WTC11 (cell line): ENCODE measurements at places on chromosomes 11 and 22.

DNA sequence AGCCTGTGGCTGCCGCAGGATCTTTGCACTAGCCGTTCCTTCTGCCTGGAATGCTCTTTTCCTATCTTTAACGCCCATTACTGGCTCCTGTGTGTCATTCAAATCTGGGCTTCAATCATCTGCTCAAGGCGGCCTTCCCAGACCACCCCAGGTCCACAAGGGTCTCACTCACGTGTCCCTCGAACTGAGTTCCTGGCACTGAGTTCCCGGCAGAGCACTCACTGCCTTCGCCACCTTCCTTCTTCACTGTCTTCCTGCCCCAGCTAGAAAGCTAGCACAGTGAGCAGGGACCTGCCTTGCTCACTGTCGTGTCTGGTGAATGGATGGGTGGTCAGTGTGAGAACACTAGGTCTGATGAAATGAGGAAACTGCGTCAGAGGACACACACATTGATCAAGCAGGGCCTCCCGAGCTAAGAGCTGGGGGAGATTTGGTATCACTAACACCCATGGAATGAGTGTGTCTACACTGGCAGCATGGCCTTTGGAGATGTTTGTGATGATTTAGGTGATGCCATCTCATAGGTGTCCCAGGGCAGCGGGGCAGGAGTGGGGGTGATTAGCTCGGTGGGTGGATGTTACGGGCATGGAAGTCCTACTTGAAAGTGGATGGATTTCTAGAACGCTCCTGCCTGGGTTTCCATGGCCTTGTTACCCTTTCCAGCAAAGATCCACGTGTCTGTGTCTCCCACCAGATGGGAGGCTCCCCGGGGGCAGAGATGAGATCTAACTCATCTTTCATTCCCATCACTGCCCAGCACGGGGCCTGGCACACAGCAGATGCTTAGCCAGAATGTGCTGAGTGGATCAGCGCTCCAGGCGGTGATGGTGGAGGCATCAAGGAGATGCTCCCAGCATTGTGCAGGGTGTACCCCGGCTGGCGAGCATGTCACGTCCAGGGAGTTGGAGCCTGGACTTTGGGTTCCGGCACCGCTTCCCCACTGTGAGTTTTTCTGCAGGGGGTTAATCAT, 64.5 kb downstream of the SHISAL1 start:
- no peaks in the 10 kb centered on the region for H3K27me3 ChIP-seq
- peaks cover 26% of the 10 kb centered on the region for H3K36me3 ChIP-seq
- H3K4me1 ChIP-seq: no peaks in the 10 kb centered on the region
- no peak for DNase-seq
- H3K4me3 ChIP-seq: no peak overlapping the region

GRCh38 chr11:114050258-114050927, 9.1 kb upstream of the ZBTB16 start:
- peaks cover 12% of the 10 kb centered on the region for H3K27me3 ChIP-seq
- peaks cover 19% of the 10 kb centered on the region for H3K4me1 ChIP-seq
- no peak overlapping the region for H3K4me3 ChIP-seq
- H3K36me3 ChIP-seq: no peaks in the 10 kb centered on the region
- DNase-seq: no peak

DNA sequence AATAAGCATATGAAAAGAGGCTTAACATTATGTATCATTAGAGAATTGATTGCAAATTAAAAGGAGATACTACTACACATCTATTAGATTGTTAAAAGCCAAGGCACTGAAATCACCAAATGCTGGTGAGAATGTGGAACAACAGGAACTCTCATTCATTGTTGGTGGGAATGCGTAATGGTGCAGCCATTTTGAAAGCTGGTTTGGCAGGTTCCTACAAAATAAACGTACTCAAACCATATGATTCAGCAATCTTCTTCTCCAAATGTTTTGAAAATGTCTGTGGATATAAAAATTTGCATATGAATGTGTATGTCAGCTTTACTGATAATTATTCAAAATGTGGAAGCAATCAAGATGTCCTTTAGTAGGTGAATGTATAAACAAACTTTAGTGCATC, 176.4 kb upstream of the PLET1 start:
- no peak overlapping the region for H3K27ac ChIP-seq
- H3K4me1 ChIP-seq: peaks cover 17% of the 10 kb centered on the region
- DNase-seq: no peak
- H3K36me3 ChIP-seq: peaks cover 17% of the 10 kb centered on the region
- H3K27me3 ChIP-seq: peaks cover 4% of the 10 kb centered on the region

- peaks cover 12% of the 10 kb centered on the region for H3K27me3 ChIP-seq
- DNase-seq: no peak
- peaks cover 10% of the 10 kb centered on the region for H3K36me3 ChIP-seq
- no peak overlapping the region for H3K27ac ChIP-seq
- H3K4me3 ChIP-seq: no peak overlapping the region
- peaks cover 71% of the 10 kb centered on the region for H3K4me1 ChIP-seq
Observed at GRCh38 chr11:76769645-76770586, 13.2 kb upstream of the TSKU start.

DNA sequence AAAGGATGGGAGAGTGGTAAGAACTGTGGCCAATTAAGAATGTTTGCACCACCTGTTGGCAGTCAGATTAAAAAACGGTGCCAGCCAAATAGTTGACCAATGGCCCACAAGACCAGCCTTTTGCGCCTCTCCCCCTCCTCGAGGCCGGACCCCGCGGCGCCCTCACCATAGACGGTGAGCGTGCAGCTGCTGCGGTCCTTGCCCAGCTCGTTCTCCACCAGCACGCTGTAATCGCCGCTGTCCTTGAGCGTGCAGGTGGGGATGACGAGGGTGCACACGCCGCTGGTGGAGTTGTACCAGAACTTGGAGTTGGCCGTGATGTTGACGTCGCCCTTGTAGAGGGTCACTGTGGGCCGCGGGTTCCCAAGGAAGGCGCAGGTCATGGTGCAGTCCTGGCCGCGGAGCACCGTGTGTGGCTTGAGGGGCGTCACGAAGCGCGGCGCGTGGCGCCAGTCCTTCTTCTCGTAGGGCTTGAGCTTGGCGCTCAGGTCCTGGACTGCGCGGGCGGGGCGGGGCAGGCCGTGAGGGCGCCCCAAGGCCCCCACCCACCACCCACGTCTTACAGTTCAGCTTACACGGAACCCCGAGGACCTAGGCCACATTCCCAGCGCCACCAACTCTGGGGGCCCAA, 7.2 kb downstream of the TMEM86A start:
- H3K27ac ChIP-seq: no peak overlapping the region
- peaks cover 75% of the 10 kb centered on the region for H3K27me3 ChIP-seq
- H3K36me3 ChIP-seq: no peaks in the 10 kb centered on the region

DNA sequence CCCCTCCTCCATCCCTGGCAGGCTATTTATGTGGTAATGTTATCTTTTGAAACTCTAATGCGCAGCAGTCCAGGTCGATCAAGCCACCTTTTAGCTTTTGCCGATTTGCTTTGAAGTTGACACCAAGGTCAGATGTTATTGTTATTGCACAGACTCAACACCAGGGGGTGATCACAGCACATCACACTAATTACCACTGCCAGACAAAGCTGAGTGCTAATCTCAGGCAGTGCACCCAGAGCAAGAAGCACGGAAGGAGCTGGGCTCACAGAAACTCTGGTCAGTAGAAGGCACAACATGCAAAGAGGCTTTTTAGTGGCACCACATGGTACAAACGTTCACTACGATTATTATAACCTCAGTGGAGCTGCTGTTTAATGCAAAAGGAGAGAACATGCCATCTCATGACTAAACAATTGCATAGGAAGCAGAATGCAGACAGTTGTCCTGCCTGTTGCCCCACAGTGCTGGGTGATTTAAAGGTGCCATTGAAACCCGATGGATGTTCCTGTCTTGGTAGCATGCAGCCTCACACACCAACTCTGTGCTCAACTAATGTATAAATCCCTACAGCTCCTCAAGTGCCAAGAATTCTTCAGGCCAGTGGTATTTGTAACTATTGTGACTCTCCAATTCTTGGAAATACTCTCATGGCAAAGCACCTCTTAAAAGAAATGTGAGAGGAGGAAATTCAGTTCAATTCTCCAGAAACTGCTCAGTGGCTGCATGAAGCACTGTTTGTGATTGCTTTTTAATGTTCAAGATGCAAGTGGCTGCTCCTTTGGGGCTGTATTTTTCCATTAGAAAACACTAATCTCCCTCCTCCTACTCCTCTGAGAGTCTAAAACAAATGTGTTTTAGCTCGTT, 353.9 kb upstream of the DDI1 start:
- H3K36me3 ChIP-seq: no peaks in the 10 kb centered on the region
- DNase-seq: peak; percentile 66
- no peak overlapping the region for H3K27ac ChIP-seq
- no peaks in the 10 kb centered on the region for H3K27me3 ChIP-seq
